ENCODE measurements at places on chromosomes 7 and 10.
A peak's percentile ranks its signal among the peaks of the same experiment; 100 is the strongest.

DNA sequence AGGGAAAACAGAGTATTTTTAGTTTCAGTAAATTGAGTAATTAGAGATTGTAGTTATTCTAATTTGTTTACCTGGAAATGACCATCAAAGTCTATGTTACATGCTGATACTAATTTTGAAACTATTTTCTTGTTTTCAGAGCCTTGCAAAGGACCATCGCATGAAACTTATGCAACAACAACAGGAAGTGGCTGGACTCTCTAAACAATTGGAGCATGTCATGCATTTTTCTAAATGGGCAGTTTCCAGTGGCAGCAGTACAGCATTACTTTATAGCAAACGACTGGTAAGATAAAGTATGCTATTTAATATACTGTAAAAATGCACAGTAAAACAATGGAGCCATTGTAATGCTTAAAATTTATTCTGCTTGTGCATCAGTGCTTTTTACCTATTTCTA, 78.5 kb downstream of the TRIM24 start:
- no peak for DNase-seq

GRCh38 chr10:72254813-72255568, 18.7 kb upstream of the DDIT4 start:
- DNase-seq = peak; percentile 17

DNA sequence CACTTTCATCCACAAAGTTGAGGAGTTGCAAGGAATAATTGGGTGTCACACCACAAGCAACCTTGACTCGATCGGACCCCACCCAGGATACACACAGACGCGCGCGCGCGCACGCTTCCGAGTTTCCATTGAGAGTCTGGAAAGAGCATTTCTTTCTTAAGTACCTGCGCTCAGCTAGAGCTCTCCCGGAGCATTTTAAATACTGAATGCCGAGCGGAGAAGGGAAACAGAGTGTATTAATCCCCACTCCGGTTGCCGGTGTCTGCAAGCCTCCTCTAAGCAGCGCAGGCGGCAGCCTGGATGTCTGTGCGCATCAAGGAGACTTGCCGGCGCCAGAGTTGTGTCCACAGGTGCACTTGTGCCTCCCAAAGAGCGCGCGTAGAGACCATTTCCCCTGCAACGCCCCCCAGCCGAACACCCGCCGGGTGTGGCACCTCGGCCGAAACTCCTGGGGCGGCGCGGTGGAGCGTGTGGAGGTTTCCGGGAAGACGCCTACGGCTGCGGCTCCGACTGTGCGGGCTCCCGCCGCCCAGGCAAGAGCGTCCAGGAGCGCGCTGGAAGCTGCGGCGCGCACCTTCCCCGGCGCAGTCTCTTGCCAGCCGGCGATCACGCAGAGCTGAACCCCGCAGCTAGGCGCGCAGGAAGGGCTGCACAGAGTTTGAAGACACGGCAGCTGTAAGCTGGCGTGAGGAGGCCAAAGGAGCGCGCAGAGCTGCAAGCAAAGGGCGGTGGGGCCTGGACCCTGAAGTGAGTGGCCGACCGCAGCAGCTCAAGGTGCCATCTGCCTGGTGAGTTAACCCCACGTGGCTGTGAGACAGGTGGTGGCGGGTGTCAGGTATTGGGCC, 1.1 kb upstream of the FEZF1 start:
- DNase-seq = no peak

GRCh38 chr7:37730501-37730900, 46.9 kb downstream of the GPR141 start:
- no peak for DNase-seq

GRCh38 chr10:114087655-114088054, 44.0 kb downstream of the ADRB1 start:
- DNase-seq = no peak

DNA sequence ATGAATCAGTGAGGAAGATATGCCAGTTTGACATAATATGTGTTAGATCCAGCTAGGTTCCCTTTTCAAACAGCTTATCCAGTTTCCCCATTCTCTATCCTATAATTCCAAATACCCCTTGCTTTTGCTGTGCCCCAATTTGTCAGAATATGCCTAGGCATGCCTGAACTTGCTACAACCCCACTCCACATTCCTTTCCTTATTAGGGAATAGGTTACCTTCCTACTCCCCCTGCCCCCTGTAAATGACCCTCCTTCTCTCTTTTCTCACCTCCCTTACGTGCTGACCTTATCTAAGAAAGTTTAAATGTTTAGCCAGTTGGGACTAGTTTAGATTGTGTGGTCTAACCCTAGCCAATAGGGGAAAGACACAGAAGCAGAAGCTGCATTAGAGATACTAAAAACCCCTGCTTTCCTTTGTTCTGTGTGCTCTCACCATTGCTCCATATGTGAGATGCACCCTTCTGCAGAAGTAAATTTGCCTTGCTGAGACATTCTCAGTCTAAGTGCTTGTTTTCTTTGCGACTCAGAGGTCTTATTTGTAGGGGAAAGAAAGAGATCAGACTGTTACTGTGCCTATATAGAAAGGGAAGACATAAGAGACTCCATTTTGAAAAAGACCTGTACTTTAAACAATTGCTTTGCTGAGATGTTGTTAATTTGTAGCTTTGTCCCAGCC, 267.8 kb downstream of the SH2D4B start:
- no peak for DNase-seq

DNA sequence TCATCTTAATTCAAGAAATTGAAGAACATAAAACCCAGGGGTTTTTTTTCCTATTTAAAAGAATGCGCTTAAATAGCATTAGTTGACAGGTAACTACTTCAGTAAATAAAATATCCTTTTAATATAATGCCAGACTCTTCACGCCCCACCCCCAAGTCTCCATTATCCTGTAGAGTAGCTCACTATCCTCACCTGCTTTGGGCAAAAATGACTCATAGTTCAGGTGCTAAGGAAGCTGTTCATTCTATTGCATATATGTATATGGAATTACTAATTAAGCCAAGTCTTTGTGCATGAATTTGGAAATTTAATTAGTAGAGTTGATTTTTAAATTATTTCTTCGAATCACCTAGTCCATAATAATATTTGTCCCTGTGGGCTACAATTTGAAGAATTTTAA, 656.8 kb upstream of the ANKRD30A start:
- no peak for DNase-seq

DNA sequence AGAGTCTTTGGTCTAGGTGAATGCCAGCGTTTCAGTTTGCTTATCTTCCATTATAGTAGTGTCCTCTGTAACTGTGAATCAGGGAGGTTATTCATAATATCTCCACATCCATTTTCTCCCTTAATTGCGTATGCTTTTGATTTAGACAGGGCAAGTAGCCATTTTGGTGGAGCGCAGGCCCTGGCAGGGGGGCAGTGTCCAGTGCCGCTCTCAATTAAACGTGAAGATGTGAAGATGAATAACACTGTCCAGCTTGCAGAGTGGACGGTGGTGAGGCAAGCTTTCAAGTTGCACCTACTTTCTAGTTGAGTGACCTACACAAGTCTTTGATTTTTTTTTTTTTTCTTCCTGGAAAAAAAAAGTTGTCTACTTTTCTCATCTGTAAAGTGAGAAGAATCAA, 4.5 kb downstream of the TSPAN14 start:
- DNase-seq = peak; percentile 0

DNA sequence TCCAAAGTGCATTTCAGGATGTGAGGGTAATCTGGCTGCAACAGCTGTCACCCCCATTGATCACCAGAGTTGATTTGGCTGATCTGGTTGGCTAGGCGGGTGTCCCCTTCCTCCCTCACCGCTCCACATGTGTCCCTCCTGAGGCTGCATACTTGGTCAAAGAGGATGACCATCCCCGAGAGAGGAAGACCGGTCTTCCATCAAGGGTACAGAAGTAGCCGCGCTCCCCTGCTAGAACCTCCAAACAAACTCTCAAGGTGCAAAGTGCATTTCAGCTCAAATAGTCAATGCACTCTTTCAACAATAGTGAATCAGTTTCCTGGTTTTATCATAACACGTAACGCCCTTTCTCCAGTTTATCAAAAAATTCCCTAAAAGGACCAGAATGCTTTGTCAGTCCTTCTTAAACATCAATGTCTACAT, 44.6 kb downstream of the CARD11 start:
- no peak for DNase-seq

GRCh38 chr7:26470691-26471090, 179.0 kb downstream of the SNX10 start:
- no peak for DNase-seq

DNA sequence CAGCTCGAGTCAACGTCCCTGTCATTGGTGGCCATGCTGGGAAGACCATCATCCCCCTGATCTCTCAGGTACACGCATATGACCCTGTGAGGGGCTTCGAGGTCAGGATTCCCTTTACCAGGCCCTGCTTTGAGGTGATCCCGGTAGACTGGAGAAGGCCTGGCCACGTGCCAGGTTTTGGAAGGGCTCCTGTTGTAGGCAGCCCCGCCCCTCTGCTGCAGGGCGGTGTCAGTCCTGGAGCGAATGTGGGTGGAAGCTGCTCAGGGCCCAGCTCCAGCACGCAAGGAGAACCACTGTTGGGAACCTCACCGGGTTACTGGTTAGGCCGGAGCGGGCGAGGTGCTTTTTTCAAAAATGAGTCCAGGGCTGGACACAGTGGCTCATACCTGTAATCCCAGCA, 15.6 kb downstream of the MDH2 start:
- DNase-seq = no peak

DNA sequence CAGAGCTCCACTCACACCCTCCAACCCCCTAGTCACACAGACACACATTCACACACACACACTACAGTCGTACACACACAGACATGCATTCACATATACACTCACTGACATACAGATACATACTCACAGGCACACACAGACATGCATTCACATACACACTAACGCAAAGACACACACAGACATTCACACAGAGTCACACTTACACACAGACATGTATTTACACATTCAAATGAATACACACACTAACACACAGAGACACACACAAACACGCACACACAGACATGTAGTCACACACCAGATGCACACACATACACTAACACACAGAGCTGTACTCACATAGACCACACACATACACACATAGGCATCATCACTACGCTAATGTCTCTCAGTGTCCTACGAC, 58.0 kb upstream of the MYL10 start:
- DNase-seq = no peak

- DNase-seq = no peak
These were observed 134.0 kb downstream of the GLI3 start for GRCh38 chr7:42103020-42103419.

DNA sequence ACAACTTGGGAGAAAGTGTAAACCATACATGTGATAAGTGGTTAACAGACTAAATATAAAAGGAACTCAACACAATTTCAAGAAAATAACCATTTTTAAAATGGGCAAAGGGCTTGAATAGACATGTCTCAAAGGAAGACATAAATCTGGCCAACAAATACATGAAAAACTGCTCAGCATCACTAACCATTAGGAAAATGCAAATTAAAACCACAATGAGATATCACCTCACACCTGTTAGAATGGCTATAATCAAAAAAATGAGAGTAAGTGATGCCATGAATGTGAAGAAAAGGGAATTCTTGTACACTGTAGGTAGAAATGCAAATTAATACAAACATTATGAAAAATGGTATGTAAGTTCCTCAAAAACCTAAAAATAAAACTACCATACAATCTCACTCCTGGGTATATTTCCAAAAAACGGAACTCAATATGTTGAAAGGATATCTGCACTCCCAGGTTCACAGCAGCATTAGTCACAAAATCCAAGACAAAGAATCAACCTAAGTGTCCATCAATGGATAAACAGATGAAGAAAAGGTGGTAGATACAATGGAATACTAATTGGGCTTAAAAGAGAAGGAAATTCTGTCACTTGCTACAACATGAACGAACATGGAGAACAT, 5.6 kb downstream of the SNX13 start:
- no peak for DNase-seq

DNA sequence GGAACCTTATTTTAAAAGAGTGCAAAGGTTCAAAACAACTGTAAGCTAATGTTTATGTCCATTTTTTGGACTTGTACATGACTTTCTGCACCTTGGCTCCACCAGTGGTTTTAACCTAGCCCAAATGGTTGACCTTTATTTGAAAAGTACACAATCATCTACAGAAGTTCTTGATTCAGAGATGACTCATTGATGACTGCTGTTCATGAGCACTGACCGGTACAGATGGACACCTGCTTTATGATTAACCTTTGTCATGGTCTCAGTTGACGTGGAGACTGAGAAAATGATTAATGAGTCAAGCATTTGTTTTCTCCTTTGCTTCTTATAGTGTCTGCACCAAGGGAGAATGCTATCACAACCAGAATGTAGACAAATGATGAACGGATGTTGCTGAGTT, 55.7 kb upstream of the PTER start:
- DNase-seq = no peak

DNA sequence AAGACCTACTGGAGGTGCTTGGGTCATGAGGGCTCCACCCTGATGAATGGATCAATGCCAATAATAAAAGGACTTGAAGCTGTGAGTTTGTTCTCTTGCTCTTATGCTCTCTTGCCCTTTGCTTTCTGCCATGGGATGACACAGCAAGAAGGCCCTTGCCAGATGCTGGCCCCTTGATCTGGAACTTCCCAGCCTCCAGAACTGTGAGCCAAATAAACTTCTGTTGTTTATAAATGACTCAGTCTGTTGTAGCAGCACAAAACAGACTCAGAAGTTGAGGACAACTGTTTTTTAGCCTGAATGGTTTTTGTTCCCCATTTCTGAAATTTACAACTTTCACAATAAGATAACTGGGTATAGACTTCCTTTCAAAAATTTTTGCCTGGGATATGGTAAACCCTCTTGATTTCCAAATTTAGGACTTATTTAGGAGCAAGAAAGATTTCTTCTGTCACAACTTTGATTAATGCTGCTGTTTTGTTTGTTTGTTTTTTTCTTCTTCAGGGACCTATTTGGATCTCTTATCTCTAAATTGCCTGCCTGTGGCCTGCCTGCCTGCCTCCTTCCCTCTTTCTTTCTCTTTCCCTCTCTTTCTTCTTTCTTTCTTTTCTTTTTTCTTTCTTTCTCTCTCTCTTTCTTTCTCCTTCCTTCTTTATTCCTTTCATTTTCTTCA, 12.1 kb downstream of the ENTPD1 start:
- no peak for DNase-seq

DNA sequence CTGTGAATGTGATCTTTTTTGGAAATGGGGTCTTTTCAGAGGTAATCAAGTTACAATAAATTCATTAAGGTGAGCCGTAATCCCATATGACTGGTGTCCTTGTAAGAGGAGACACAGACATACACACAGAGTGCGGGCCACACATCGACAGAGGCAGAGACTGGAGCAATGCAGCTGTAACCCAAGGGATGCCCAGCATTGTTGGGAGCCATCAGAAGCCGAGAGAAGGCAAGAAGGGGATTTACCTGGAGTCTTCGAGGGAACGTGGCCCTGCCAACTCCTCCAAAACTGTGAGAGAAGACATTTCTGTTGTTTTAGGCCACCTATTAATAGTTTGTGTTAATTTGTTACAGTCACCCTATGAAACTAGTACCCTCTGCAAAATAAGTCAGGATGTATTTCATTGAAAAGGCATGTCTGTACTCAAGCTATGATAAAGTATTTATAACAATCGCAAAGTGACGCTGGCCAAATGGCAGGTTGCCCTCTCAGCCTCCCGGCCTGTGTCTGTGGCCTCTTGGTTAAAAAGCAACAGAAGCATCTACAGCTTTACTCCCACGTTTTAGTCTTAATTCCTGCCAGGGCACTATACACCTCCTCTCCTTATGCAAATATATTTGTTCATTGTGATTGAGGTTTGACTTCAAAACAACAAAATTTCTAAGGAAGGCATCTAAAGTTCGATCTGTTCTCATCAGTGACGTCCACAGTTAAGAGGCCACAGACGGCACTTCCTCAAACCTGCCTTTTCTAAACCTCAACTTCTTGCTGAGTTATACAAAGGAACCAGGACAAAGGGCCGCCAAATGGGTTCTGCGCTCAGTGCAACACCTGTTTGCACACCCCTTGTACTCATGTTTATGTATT, 46.8 kb downstream of the HIPK2 start:
- no peak for DNase-seq

GRCh38 chr10:33341637-33342036, 7.2 kb upstream of the NRP1 start:
- no peak for DNase-seq

Data from activated naive CD4-positive, alpha-beta T cell treated with anti-CD3 and anti-CD28 coated beads, Interleukin-2, amount 50 U/mL, for 16 hours (primary cell).